ENCODE measurements at places on chromosomes 4 and X.
A peak's percentile ranks its signal among the peaks of the same experiment; 100 is the strongest.

- no peak for DNase-seq
Observed at GRCh38 chr4:52935317-52935716, 73.2 kb downstream of the RASL11B start.

DNA sequence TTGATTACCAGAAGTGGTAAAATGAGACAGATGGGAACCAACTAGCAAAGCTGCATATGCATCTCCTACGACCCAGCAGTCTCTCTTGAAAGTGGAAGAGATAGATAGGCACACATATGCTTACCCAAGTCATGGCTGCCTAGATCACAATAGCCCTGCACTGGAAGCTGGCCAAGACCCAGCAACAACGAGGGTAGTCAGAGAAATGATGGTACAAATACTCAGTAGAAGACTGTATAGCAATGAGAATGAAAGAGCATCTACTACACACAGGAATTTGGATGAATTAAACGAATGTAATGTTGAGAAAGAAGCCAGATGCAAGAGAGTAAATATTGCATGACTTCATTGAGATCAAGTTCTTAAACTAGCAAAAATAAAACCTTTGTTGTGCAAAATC is 100.3 kb upstream of the FAT1 start:
- no peak for DNase-seq

DNA sequence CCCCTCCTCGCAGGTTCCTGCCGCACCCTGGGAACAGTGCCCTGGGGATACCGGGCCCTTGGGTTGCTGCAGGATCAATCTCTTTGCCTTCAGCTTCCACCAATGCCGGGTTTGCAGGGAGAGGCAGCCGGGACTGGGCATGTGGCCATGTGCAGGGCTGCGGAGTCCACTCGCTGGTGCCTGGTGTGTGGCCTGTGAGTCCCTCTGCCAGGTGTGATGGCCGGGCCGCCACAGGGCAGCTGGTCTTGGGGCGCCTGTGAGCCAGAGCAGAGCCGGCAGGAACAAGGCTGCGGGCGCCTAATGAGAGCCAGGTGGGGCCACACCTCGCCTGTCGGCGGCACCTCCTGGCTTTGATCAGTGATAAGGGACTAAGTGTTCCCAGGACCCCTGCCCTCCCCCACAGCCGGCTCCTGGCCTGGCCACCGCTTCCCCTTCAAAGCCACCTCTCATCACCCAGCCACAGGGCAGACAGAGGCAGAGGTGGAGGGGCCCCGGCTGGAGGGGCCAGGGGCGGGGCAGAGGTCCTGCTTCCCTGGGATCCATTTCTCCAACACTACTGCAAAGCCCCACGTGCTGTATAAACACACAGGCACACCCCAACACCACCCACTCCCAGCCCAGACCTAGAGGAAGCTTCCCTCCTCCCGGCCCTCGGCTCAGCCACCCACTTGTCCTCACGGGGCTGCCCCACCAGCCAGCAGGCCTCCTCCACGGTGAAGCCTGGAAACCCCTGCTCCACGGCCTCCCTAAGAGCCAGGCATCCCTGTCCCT is 132.7 kb downstream of the CPZ start:
- no peak for DNase-seq

DNA sequence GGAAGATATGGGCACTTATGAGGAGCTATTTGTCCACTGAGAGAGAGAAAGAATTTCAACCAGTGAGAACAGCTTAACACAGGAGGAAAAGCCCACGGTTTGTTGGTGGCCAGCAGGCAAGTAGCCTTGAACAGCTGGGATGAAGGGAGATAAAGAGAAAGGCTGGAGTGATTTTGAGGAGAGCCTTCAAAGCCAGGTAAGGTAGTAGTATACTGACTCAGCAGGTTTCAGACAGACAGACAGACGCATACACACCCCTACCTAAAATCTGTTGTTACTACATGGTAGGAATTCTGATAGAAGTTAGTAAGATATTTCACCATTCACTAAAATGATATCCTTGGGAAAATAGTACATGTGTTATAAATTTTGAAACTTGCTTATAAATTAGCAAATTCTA is 60.5 kb downstream of the SEC24D start:
- DNase-seq: no peak

- no peak for DNase-seq
Observed at GRCh38 chr4:1297023-1297395, 7.3 kb downstream of the MAEA start.

GRCh38 chr4:10998846-10999245 is 314.3 kb upstream of the CLNK start:
- DNase-seq: no peak

GRCh38 chr4:6491235-6491634 is 18.8 kb upstream of the PPP2R2C start:
- no peak for DNase-seq

DNA sequence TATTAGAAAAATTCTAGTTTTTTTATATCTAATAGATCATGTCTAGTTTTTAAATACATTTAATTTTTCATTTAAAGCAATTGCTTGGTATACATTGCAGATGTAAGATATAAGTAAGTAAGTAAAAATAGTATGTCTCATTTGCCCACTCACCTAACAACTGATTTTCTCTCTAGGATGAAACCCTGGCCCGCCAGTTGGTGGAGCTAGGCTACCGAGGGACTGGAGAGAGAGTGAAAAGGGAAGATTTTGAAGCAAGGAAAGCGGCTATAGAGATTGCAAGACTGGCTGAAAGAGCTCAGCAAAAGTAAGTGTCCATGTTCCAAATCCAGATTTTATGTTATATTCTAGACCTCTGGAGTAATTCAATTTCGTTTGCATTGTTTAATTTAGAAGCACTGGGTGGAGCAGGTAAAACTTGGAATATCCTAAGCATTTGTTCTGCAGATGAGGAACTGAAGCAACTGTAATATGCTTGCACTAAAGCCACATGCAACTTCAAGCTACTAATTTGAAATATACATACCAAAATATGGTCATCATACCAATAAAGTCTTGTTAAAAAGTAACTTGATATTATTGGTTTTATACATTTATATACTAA is 27.1 kb downstream of the CFAP299 start:
- peak; percentile 18 for DNase-seq

- no peak for DNase-seq
Observed at GRCh38 chrX:20515841-20516461, 249.2 kb upstream of the RPS6KA3 start.

- no peak for DNase-seq
Observed at GRCh38 chrX:14698790-14699189, 169.5 kb downstream of the GLRA2 start.

DNA sequence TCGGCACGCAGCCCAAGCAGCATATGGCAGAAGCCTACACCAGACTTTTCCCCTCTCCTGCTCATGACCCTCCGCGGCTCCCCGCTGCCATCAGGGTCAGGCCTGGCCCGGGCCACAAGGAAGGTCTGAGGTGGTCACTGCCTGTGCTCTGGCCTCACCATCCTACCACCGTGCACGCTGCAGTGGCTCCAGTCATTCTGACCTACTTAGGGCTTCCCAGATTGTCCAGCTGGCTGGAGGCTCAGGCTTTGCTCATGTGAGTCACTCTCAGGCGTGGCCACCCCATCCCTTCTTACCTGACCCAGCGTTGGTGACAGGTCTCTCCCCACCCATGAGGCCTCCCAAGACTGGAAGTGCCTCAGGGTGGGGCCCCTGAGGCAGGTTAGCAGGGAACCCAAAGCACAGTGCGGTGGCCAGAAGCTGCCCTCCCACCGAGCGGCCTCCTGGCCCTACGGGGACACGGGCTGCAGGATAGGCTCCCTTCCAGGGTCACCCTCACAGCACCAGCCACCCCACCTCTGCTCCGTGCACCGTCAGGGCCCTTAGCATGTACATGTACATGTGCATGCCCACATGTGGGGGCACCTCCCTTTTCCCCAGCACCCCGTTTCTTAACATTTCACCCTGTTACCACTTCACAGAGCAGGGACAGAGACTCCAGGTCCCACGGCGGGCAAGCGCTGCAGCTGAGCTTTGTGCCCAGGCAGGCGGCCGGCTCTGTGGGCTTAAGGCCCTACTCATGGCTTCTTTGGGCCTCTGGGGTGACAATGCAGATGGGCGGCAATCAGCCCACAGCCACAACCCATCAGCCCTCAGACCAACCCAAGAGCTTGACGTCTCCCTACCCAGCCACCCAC is 2.2 kb downstream of the TREX2 start:
- no peak for DNase-seq

- DNase-seq: no peak
Observed at GRCh38 chrX:40897718-40898270, 162.5 kb upstream of the MED14 start.

DNA sequence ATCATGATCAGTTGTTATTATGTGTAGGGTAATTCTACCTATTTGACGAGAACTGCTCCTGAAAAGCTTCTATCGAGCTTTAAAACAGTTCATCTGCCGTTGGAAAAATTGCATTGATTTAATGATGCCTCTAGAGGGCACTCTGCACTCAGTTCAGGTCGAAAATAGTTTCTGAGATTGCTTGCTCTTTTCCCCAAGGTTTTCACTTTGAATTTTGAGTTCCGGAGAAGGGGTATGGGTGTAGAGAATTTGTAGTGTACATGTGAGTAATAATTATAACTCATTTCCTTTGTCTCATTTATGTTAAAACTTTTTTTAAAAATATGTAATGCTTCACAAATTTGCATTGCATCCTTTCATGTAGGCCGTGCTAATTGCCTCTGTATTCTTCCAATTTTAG is 28.4 kb upstream of the TNIP3 start:
- DNase-seq: no peak

- no peak for DNase-seq
Observed at GRCh38 chrX:155778844-155779553, 102.1 kb upstream of the VAMP7 start.

- DNase-seq: no peak
Observed at GRCh38 chr4:42216664-42217063, 64.2 kb upstream of the BEND4 start.

DNA sequence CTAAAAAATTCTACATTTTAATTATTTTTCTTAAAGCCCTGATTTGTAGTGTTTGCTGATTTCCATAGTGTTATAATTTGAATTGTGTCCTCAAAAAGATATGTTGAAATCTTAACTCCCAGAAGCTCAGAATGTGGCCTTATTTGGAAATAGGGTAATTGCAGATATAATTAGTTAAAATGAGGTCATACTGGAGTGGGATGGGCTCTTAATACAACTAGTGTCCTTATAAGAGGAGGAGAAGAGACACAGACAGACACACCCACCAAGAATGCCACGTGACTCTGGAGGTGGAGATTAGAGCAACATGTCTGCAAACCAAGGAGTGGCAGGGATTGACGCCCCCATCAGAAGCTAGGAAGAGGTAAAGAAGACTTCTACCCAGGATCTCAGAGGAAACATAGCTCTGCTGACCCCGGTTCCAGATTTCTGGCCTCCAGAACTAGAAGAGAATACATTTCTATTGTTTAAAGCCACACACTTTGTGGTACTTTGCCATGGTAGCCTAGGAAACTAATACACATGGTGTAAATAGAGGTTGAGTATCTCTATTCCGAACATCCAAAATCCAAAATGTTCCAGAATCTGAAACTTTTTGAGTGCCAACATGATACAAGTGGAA is 70.5 kb upstream of the IRF2 start:
- DNase-seq: no peak

All from stimulated activated CD8-positive, alpha-beta memory T cell treated with anti-CD3 and anti-CD28 coated beads, Interleukin-15, amount 100 ng/mL, for 48 hours (primary cell).